Skeletal muscle cell (primary cell): ENCODE measurements at places on chromosomes 16 and 17.

- DNase-seq: no peak
Observed at GRCh38 chr17:8820311-8821010, 21.3 kb upstream of the MFSD6L start.

- no peak for DNase-seq
Observed at GRCh38 chr17:61280338-61280737, 119.3 kb upstream of the TBX2 start.

DNA sequence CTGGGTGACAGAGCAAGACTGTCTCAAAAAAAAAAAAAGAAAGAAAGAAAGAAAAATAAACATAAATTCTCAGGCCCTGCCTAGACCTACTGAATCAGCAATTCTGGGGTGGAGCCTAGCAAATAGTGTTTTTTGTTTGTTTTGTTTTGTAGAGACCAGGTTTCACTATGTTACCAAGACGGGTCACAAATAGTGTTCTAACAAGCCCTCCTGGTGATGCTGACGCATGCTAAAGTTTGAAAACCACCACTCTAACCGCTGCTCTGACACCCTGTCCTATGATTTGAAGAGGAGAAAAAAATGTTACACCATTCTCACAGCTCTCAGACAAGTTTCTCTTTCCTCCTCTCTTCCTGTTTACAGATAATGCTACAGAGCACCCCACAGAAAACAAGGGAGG lies 1.5 kb downstream of the MRPL10 start:
- no peak for DNase-seq

- DNase-seq: peak; percentile 93
Observed at GRCh38 chr16:21626659-21627277, 25.6 kb downstream of the IGSF6 start.

DNA sequence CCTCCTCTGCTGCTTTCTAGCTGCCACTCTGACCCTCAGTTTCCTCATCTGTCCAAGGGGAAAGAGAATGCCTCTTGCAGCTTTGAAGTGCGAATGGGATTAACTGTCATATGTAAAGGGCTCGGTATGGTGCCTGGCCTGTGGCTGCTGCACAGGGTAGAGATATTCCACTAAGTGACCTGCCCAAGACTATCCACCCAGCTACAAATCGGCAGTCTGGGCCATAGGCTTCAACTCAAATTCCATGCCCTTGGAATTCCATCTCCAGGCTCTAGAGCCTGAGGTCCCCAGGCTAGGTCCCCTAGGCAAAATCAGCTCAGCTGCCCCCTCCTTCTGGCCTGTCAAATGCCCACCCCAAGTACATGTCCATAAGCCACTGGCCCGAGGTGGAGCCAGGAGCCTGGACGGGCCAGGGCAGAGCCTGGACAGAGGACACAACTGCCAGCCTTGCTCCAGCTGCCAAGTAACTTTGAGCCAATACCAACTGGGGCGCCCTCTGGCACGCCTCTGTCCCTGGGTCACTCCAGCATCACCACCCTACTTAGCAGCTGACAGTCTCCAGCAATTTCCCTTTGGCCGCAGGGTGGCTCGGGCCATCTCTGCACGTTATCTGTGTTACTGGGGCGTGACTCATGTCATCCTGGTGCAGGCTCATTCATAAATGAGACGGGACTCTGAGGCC lies 57.2 kb downstream of the SDK2 start:
- no peak for DNase-seq
